ENCODE measurements at places on chromosomes 11 and 22. TPM values are rescaled to one million over a fixed set of nuclear protein-coding genes. Genes with fewer than 3 reads are reported as not detected.
A peak's percentile ranks its signal among the peaks of the same experiment; 100 is the strongest.

The GALNT18 gene
- total RNA-seq: 17.7 TPM

The HNRNPUL2 gene
- total RNA-seq: 8.6 TPM

The TBX1 gene
- total RNA-seq: 7.2 TPM

The TSGA10IP gene
- total RNA-seq: 0.09 TPM

The CARD18 gene
- 0.13 TPM for total RNA-seq

The IGSF9B gene
- 8.1 TPM for total RNA-seq

The A4GALT gene
- total RNA-seq: 17.0 TPM

The ZNF214 gene
- total RNA-seq: 3.4 TPM

GRCh38 chr11:35141071-35141470, 2.1 kb downstream of the CD44 start:
- H3K27ac ChIP-seq: peak overlapping the region; percentile 62
- peaks cover 13% of the 10 kb centered on the region for H3K36me3 ChIP-seq
- peaks cover 52% of the 10 kb centered on the region for H3K4me1 ChIP-seq
- H3K27me3 ChIP-seq: peaks cover 5% of the 10 kb centered on the region

DNA sequence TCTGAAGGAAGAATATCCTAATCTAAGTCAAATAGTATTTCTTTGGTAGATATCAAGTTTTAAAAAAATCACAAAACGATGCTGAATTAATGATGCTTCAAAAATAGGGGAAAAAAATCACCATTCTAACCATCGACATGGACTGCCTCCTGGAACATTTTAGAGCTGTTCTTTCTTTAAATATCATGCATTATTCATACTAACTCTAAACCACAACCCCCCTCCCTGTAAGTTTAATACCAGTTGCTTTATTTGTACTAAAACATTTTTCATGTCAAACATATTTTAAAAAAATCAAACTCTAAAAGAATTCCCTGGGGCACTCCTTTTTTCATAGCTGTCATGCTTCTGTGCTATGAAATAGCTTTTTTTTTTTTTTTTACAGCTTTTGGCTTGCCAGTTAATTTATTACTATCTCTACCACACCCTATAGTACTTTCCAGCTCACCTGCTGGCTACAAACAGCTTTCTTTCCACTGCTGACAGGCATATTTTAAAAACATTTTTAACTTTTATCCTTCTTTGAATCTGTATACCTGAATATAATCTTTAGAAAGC, 256.9 kb downstream of the SOX6 start:
- no peak overlapping the region for H3K27ac ChIP-seq
- H3K4me1 ChIP-seq: peaks cover 3% of the 10 kb centered on the region
- no peak for DNase-seq
- no peaks in the 10 kb centered on the region for H3K36me3 ChIP-seq
- H3K4me3 ChIP-seq: no peak overlapping the region

- H3K36me3 ChIP-seq: no peaks in the 10 kb centered on the region
- H3K4me3 ChIP-seq: no peak overlapping the region
- H3K27me3 ChIP-seq: peaks cover 3% of the 10 kb centered on the region
These were observed 19.1 kb downstream of the ETS1 start for GRCh38 chr11:128568166-128568778.

- DNase-seq: no peak
- H3K4me1 ChIP-seq: no peaks in the 10 kb centered on the region
- H3K36me3 ChIP-seq: no peaks in the 10 kb centered on the region
- H3K4me3 ChIP-seq: no peak overlapping the region
These were observed 70.3 kb upstream of the BDNF start for GRCh38 chr11:27770576-27770975.

DNA sequence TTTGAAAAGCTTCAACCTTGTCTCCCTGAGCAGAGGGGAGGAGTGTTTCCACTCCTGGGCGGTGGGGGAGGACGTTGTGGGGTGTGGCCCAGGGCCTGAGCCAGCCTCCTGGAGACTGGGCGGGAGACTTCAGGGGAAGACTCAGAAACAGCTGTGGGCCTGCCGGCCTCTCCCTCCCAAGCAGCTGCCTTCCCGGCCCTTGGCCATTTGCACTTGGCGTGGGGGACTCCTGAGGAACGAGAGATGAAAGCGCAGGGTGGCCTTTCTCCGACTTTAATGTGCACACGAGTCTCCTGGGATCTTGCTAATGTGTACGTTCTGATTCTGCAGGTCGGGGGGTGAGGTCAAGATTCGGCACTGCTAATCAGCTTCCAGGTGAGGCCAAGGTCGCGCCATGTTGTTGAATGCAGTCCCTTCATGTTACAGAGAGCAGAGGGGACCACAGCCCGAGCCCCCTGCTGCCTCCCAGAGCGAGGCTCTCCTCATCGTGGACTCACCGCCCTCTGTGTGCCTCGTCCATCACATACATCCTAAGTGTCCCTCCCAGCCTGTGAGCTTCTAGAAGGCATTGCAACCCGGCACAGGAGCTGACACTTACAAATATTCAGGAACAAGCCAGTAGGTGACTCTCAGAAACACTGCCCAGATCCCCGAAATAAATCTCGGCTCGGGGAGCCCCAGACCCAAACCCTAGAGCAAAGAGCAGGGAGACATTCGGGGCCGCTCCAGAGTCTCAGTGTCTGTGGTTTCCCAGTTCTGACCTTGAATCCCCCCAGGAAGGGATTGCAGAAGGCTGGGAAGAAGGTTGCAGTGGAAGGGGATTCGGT, 7.7 kb downstream of the LIF start:
- no peaks in the 10 kb centered on the region for H3K36me3 ChIP-seq
- peak overlapping the region; percentile 13 for H3K27ac ChIP-seq
- H3K4me3 ChIP-seq: no peak overlapping the region

GRCh38 chr22:25572708-25573171, 8.3 kb downstream of the GRK3 start:
- H3K4me1 ChIP-seq: peaks cover 8% of the 10 kb centered on the region
- DNase-seq: no peak
- H3K4me3 ChIP-seq: no peak overlapping the region
- no peaks in the 10 kb centered on the region for H3K27me3 ChIP-seq
- H3K36me3 ChIP-seq: no peaks in the 10 kb centered on the region

DNA sequence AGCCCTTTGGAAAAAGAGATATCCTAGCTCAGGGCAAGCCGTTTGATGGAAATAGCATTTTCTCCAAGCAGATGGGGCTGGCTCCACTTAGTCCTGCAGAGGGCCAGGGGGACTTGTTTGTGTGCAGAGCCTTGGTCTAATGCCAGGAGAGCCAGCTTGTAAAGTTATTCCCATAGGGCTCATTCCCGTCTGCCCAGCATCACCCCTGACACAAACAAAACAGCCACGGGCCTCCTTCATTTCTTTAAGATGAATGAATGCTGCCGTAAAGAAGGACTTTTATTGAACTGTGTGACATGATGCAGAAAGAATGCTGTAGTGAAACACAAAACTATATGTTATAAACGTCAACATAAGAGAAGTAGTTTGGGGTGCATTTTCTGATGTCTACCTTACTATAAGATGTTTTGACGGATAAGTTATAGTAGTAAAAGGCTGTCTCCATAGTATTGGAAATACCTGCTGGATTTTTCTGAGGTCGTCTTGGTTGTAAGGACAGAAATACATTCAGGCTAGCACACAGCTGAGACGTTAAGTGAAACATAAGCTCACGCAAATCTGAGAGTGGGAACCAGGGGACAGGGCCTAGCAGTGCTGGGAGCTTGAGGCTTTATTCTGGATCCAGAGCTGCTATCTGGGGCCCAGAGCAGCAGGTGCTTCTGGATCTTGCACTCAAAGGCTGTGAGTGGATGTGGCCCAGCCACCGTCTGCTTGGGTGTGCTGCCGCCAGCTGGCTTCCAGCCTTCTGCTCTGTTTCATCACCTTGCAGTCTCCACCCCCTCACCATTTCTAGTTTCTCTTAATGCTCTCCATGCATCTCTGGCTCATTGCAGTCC, 53.3 kb downstream of the NCAM1 start:
- peak overlapping the region; percentile 55 for H3K27ac ChIP-seq
- H3K36me3 ChIP-seq: no peaks in the 10 kb centered on the region
- peaks cover 12% of the 10 kb centered on the region for H3K4me1 ChIP-seq
- no peak overlapping the region for H3K4me3 ChIP-seq

DNA sequence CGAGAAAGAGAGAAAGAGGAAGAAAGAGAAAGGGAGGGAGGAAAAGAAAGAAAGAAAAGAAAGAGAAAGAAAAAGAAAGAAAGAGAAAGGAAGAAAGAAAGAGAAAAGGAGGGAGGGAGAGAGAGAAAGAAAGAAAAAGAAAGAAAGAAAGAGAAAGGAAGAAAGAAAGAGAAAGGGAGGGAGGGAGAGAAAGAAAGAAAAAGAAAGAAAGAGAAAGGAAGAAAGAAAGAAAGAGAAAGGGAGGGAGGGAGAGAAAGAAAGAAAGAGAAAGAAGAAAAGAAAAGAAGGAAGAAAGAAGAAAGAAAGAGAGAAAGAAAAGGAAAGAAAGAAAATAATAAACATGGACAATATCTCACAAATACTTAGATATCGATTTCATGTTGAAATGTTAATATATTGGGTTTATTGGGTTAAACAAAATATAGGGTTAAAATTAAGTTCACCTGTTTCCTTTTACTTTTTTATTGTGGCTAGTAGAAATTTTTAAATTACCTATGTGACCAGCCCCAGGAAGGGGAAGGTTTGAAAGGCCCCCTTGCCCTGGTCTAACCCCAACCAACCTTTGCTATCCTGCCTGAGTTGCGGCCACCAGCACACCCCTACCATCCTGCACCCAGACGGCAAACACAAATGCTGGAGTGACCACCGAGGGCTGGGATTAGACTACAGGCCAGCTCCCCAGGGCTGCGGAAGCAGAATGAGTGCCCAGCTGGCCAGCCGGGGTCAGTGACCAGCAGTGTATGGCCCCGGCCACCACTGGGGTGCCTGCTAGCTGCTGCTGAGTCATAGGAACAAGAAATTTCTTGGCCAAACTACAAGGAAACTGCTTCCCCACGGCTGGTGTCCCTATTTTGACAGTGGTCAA, 81.0 kb upstream of the FGF3 start:
- peaks cover 6% of the 10 kb centered on the region for H3K4me1 ChIP-seq
- no peak overlapping the region for H3K4me3 ChIP-seq
- no peak for DNase-seq
- no peak overlapping the region for H3K27ac ChIP-seq

DNA sequence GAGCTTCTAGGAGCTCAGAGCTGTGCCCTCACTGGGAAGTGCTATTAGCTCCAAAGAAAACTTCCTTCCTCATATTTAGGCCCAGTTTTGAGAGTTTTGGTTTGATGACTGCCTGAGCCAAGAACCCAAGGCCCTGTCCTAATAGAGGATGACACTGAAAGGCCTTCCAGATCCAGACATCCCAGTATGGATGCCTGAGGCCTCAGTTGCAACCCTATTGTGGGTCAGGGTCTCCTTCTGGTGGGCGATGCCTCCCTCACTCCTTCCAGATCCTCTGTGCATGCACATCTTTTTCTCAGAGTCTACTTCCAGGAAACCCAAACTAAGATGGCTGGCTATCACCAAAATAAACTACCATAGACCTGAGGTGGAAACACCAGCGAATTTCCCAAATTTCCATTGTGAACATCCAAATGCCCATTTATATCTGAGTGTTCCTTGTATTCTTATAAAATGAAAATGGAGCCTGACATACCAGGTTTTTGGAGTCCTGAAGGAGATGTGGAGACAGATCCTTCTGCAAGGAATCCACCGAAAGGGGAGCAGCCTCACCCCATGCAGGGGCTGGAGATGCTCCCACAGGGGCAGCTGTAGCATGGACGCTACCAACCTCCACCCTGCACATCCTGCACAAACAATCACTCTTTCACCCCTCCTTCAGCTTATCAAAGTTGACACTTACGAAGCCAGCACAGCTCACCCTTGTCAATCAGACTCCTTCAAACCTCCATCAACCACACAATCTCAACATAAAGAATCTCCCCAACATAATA, 61.1 kb downstream of the GGTLC2 start:
- no peaks in the 10 kb centered on the region for H3K4me1 ChIP-seq
- no peak overlapping the region for H3K27ac ChIP-seq
- no peaks in the 10 kb centered on the region for H3K36me3 ChIP-seq
- peaks cover 2% of the 10 kb centered on the region for H3K27me3 ChIP-seq

- H3K27me3 ChIP-seq: peaks cover 72% of the 10 kb centered on the region
- H3K27ac ChIP-seq: no peak overlapping the region
- no peak for DNase-seq
- no peak overlapping the region for H3K4me3 ChIP-seq
- H3K36me3 ChIP-seq: no peaks in the 10 kb centered on the region
These were observed 1.5 kb upstream of the MRGPRG start for GRCh38 chr11:3220101-3220500.

GRCh38 chr22:32389685-32390084, 22.4 kb downstream of the RTCB start:
- peak; percentile 39 for DNase-seq
- H3K4me1 ChIP-seq: no peaks in the 10 kb centered on the region
- H3K36me3 ChIP-seq: peaks cover 62% of the 10 kb centered on the region
- no peak overlapping the region for H3K4me3 ChIP-seq
- H3K27ac ChIP-seq: no peak overlapping the region

- H3K27ac ChIP-seq: no peak overlapping the region
- no peak for DNase-seq
- no peaks in the 10 kb centered on the region for H3K36me3 ChIP-seq
- peaks cover 8% of the 10 kb centered on the region for H3K27me3 ChIP-seq
- H3K4me3 ChIP-seq: no peak overlapping the region
- H3K4me1 ChIP-seq: no peaks in the 10 kb centered on the region
These were observed 1021.2 kb downstream of the TBC1D22A start for GRCh38 chr22:47783433-47784366.

GRCh38 chr11:74025467-74026166, 16.7 kb upstream of the UCP3 start:
- H3K27me3 ChIP-seq: no peaks in the 10 kb centered on the region
- H3K4me3 ChIP-seq: no peak overlapping the region
- H3K36me3 ChIP-seq: peaks cover 36% of the 10 kb centered on the region
- H3K4me1 ChIP-seq: no peaks in the 10 kb centered on the region
- no peak overlapping the region for H3K27ac ChIP-seq
- no peak for DNase-seq

GRCh38 chr11:95778699-95779098, 10.9 kb downstream of the FAM76B start:
- no peak overlapping the region for H3K4me3 ChIP-seq
- peaks cover 11% of the 10 kb centered on the region for H3K36me3 ChIP-seq
- no peak overlapping the region for H3K27ac ChIP-seq

GRCh38 chr22:24148266-24149197, 32.8 kb upstream of the SUSD2 start:
- peaks cover 12% of the 10 kb centered on the region for H3K36me3 ChIP-seq
- DNase-seq: peak; percentile 82
- no peak overlapping the region for H3K4me3 ChIP-seq
- H3K4me1 ChIP-seq: peaks cover 59% of the 10 kb centered on the region
- peak overlapping the region; percentile 83 for H3K27ac ChIP-seq

- no peak overlapping the region for H3K27ac ChIP-seq
- peaks cover 18% of the 10 kb centered on the region for H3K27me3 ChIP-seq
- H3K36me3 ChIP-seq: no peaks in the 10 kb centered on the region
- H3K4me1 ChIP-seq: peaks cover 10% of the 10 kb centered on the region
These were observed 12.2 kb upstream of the CYTH4 start for GRCh38 chr22:37269936-37270678.

- no peak overlapping the region for H3K4me3 ChIP-seq
- DNase-seq: no peak
- no peaks in the 10 kb centered on the region for H3K27me3 ChIP-seq
- H3K4me1 ChIP-seq: no peaks in the 10 kb centered on the region
- no peak overlapping the region for H3K27ac ChIP-seq
- H3K36me3 ChIP-seq: peaks cover 3% of the 10 kb centered on the region
These were observed 13.7 kb downstream of the PDHX start for GRCh38 chr11:34929794-34930763.

- H3K27me3 ChIP-seq: no peaks in the 10 kb centered on the region
- H3K4me1 ChIP-seq: no peaks in the 10 kb centered on the region
- no peak for DNase-seq
- H3K4me3 ChIP-seq: no peak overlapping the region
These were observed 9.9 kb downstream of the CSTF3 start for GRCh38 chr11:33151399-33151798.
